ENCODE measurements at places on chromosomes 11 and 22. TPM values are rescaled to one million over a fixed set of nuclear protein-coding genes. Genes with fewer than 3 reads are reported as not detected.

- H3K36me3 ChIP-seq: peaks cover 19% of the 10 kb centered on the region
- no peak overlapping the region for H3K4me3 ChIP-seq
- no peak for DNase-seq
- H3K4me1 ChIP-seq: peaks cover 4% of the 10 kb centered on the region
These were observed 15.9 kb downstream of the NUP98 start for GRCh38 chr11:3781423-3781822.

- H3K4me1 ChIP-seq: peaks cover 10% of the 10 kb centered on the region
- H3K27me3 ChIP-seq: no peaks in the 10 kb centered on the region
- peak overlapping the region; percentile 71 for H3K27ac ChIP-seq
- no peaks in the 10 kb centered on the region for H3K36me3 ChIP-seq
- no peak overlapping the region for H3K4me3 ChIP-seq
These were observed 4.9 kb upstream of the ATP6V1E1 start for GRCh38 chr22:17633217-17633997.

Gene MISFA
- 5.7 TPM for total RNA-seq

Gene GGT5
- total RNA-seq: 99.3 TPM

All from thyroid gland (tissue), 4 donors.